ENCODE measurements at places on chromosomes 5 and 9. TPM values are rescaled to one million over a fixed set of nuclear protein-coding genes. Genes with fewer than 3 reads are reported as not detected.

The ANKRD34B gene
- not detected for total RNA-seq

The EDIL3 gene
- total RNA-seq: not detected

The RGMB gene
- total RNA-seq: 3.8 TPM

The SEMA6A gene
- total RNA-seq: not detected

The CDC20B gene
- not detected for total RNA-seq

The ZBTB26 gene
- 6.1 TPM for total RNA-seq

The CFAP157 gene
- not detected for total RNA-seq

The TAF1L gene
- total RNA-seq: not detected

The PLCXD3 gene
- not detected for total RNA-seq

The FAM163B gene
- not detected for total RNA-seq

The ABO gene
- total RNA-seq: not detected

Data from activated CD4-positive, alpha-beta memory T cell treated with anti-CD3 and anti-CD28 coated beads for 36 hours (primary cell).